RPMI7951 (cell line): ENCODE measurements at places on chromosomes 7 and 10. TPM values are rescaled to one million over a fixed set of nuclear protein-coding genes. Genes with fewer than 3 reads are reported as not detected.

DNA sequence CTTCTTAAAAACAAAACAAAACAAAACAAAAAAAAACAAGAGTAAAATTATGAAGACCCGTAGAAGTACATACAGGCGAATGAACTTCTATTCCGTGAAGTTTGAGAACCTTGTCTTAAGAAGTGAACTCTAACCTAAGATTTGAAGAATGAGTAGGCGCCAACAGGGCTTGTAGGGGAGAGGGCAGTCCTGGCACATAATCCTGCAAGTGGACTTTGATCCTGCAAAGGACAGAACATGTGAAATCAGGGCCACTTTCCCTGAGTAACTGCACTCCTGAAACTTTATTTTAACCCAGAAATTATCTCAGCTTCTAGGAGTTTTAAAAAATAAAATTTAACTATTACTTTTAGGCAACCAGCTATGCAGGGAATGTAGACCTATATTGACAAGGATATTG is 62.0 kb downstream of the GNAT3 start:
- DNase-seq, result no peak

GRCh38 chr10:49819234-49819958 is 57.3 kb upstream of the OGDHL start:
- DNase-seq, result no peak

- no peak for DNase-seq
Measured at GRCh38 chr10:131099028-131099726, 212.3 kb downstream of the TCERG1L start.

DNA sequence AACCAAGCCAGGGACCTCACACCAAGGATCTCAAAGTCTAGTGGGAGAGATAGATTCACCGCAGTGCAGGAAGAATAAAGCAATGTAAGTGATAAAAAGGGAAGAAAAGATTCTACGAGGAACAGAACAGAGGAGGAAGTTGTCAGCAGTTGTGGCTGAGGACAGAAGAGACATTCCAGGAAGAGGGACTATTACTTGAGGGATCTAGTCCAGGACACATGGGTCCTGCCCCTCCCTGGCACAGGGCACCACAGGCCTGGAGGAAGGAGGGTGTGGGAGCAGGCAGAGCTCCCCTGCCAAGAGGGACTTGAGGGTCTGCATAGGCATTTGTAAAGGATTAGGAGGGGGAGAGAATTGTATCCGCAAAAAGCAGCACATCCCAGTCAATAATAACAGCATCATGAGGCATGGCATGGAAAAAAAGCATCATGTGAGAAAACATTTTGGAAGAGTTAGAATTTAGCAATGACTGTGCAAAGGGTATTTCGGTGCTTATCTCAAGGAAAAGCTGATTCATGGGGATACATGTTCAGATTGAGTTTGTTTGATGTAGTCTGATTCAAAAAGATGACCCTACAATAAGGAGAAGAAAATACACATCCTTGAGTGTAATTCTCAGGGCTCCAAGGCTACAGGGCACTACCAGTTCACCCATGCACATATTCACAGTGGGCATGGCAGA is 12.7 kb downstream of the C10orf71 start:
- DNase-seq, result no peak

DNA sequence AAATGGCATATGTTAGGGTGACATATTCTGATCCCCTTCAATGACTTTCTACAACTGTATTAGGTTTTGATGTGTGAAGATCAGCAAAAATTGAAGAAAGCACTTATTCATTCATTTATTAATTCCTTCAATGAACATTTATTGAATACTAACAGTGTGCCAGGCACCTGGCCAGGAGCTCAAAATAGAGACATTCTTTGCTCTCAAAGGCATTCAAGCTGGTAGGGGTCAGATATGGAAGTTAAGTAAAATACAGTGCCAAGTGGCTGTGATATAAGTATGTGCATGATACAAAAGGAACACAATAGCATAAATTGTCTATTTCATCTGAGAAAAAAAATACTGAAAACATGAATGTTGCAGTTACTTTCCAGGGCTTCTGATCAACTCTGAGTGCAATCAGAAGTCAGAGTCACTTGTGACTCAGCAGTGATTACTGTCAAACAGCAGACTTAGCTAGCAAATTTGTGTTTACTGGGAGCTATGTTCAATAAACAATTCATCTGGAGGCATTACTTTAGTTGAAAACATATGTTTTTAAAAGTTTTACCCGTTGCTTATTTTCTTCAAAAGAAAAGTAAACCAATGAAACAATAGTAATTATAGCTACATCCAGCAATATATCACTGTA is 60.4 kb upstream of the CACNB2 start:
- DNase-seq, result no peak

- no peak for DNase-seq
Measured at GRCh38 chr10:59970396-59971368, 64.3 kb upstream of the CCDC6 start.

ANKRD30A gene
- total RNA-seq, result not detected in 2 replicates

HKDC1 gene
- total RNA-seq, result 3.9 and 7.6 TPM in 2 replicates

ENTPD1 gene
- total RNA-seq, result 0.20 TPM in 1 of 2 replicates, not detected in the other

ASB10 gene
- not detected in 2 replicates for total RNA-seq

H2BK1 gene
- total RNA-seq, result not detected in 2 replicates

OR9A2 gene
- total RNA-seq, result not detected in 2 replicates
